ENCODE measurements at places on chromosomes 6 and 20.

GRCh38 chr20:48665785-48666184 is 162.0 kb downstream of the PREX1 start:
- DNase-seq = no peak

DNA sequence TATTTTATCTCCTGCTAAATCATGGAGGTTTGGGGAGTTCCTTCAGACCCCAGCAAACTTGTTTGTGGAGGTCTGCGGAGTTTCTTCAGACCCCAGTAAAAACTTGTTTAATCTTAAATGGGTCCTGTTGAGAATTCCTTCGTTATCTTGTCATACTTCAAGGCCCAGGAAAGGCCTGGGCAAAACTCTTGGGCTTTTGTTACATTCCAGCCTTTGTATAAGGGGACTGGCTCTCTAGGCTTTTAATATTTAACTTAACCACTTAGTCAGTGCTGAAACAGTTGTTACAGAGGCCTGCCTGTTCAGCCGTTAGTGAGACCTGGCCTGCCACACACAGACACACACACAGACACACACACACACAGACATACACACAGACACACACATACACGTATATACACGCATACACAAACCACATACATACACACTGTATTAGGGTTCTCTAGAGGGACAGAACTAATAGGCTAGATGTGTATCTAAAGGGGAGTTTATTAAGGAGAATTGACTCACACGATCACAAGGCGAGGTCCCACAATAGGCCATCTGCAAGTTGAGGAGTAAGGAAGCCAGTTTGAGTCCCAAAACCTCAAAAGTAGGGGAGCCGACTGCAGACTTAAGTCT is 21.3 kb upstream of the CST3 start:
- DNase-seq = no peak

DNA sequence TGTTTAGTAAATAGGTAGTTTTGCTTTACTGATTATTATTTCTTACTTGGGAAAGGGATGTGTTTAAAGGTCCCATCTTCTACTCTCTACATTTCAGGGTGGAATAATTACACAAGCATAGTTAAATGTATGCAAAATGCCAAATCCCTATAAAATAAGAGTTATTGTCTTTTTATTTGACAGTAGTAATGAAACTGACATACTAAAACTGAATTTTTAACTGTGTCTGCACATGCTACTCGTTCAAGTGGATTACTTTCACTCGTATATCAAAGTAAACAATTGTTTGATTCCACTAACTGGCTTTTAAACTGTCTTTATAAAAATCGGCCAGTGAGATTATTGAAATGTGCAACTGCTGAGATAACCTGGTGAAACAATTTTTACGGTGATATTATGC is 602.9 kb upstream of the ADGRB3 start:
- DNase-seq = no peak

- DNase-seq = no peak
These were observed 32.7 kb downstream of the TOX2 start for GRCh38 chr20:43947316-43947710.

- no peak for DNase-seq
These were observed 21.3 kb downstream of the PDE10A start for GRCh38 chr6:165641672-165642156.

DNA sequence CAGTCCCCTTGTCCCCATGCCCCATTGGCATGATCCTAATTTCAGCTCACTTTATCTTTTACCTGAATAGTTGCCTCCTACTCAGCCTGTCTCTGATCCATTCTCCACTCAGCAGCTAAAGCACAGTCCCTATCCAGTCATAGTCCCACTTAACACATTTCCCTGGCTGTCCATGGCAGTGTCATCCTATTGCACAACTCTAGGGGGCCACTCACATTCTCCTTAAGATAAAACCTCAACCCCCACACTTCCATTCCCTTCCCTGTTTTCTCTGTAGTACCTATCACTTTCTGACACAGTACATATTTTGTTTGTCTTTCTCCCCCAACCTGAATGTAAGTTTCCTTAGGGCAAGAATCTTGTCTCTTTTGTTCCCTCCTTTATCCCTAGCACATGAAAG is 220.9 kb upstream of the PLN start:
- no peak for DNase-seq

DNA sequence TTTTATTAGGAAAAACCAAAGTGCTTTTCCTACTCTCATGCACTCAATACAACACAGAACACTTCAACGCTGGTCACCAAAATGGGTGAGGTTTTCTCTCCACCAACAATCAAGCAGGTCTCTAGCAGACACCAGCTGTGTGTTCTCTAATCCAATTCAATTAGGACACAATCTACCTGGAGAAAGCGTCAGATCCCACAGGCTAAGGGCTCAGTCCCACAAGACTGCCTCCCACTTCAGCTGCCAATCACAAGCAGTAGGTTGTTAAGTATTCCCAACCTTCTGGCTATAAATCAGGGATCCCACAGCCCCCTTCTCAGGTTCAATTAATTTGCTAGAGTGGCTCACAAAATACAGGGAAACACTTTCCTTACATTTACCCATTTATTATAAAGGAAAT is 47.7 kb downstream of the STMND1 start:
- DNase-seq = no peak

- no peak for DNase-seq
These were observed 369.3 kb downstream of the ZFAND3 start for GRCh38 chr6:38188677-38189335.

All from left renal pelvis (tissue), 4 donors.